Right ventricle myocardium superior (tissue), 1 donor: ENCODE measurements at places on chromosomes 11 and 22.

- peak; percentile 35 for DNase-seq
Measured at GRCh38 chr11:2523821-2524391, 79.1 kb downstream of the KCNQ1 start.

GRCh38 chr11:109123816-109124787 is 297.9 kb upstream of the C11orf87 start:
- DNase-seq: peak; percentile 64

DNA sequence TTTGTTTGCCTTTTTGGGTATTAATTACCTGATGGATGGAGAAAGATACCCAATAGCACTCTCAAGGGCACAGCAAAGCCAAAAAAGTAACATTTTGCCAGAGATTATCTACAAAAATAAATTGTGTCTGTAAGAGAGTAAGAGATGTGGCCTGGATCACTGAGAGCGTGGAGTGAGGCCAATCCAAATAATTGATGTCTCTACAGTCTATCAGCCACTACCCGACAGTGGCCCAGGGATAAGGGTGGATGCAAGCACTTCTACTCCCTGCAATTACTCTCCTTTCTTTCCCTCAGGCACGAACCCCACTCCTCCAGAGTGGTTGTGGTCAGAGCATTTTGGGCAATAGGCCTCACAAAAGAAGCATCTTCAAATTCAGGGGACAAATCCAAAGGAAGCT is 92.3 kb upstream of the ZC3H12C start:
- DNase-seq: no peak

DNA sequence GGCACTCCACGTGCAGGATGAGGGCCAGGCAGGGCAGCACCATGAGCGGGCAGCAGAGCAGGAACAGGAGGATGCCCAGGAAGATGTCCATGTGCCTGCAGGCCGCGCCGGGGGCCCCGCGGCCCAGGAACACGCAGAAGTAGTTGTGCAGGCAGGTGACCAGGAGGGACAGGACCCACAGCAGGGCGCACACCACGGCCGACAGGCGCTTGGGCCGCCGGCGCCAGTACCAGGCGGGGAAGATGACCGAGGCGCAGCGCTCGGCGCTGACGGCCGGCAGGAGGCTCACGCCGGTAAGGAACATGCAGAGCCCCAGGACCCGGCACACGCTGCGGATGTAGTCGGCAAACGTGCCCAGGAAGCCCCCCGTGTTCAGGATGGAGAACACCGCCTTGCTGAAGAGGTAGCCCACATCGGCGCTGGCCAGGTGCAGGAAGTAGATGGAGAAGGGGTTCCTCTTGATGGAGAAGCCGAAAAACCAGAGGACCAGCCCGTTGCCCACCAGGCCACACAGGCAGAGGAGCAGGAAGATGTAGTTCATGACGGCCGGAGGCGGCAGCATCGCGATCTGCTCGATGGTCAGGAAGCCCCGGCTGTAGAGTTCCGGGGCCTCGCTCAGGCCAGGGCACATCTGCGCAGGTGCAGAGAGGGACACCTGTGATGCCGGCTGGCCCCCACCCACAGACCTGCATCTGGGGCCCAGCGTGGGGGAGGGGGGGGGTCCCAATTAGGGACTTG is 7.2 kb downstream of the MRGPRF start:
- DNase-seq: peak; percentile 37

DNA sequence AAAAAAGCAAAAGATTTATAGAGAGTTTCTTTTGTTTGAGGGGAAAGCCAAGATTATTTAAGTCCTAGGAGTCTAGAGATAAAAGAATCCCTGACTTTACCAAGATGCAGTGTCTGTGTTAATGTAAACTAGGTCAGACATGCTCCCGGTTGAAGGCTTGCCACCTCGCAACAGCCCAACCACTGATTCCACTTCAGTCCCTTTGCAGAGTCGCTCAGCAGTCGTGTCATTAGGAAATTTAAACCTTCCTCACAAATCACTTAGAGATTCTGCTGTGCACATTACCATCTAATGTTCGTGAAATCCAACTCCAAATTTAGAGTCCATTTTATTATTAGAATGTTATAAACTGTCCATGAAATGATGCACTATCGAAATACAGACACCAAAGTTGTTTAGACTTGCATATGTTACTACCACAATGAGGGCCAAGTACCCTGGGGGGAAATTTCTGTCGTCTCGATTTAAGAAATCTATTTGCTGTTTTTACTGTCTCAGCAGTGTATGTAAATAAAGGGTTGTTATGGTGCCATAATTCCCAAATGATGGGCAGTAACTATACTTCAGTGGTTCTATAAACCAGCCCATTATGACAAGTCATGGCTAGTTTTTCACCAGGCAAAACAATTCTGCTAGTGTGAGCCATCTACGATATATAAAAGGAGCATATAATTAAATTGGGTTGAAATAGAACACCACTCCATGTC is 101.4 kb upstream of the MTNR1B start:
- no peak for DNase-seq

GRCh38 chr11:6574816-6575715 is 28.4 kb downstream of the RRP8 start:
- DNase-seq: no peak

GRCh38 chr11:109490953-109491635 is 69.1 kb downstream of the C11orf87 start:
- no peak for DNase-seq

GRCh38 chr11:73949246-73949645 is 1.6 kb upstream of the DNAJB13 start:
- no peak for DNase-seq

- DNase-seq: no peak
Measured at GRCh38 chr22:36595940-36596339, 67.0 kb upstream of the EIF3D start.

- no peak for DNase-seq
Measured at GRCh38 chr11:77001613-77002012, 32.6 kb upstream of the B3GNT6 start.

DNA sequence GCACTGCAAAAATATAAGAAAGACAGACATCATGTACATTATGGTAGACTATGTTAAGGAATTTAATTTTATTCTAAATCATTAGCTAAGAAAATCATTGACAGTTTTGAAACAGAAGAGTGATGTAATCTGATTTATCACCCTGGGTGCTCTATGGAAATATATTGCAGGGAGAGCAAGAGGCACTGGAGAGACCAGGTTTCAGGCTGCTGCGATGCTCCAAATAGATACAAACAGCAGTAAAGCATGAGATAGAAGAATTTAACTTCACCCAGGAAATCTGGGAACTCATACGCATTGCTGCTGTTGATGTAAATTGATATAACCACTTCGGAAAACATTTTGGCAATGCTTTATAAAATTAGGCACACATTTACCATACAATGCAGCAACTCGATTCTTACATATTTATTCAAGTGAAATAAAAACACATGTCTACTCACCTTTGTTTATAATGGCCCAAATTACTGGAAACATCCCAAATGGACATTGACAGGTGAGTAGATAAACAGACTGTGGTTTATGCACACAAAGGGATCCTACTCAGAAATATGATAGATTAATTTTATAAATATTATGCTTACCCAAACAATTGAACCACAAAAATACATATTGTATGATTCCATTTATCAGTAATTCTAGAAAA is 535.1 kb upstream of the CHORDC1 start:
- DNase-seq: no peak

GRCh38 chr22:40040927-40041326 is 46.2 kb downstream of the FAM83F start:
- peak; percentile 57 for DNase-seq
